ENCODE measurements at places on chromosomes 12 and 14. TPM values are rescaled to one million over a fixed set of nuclear protein-coding genes. Genes with fewer than 3 reads are reported as not detected.

The RNASE2 gene
- total RNA-seq = 2.9 TPM

The SOX5 gene
- total RNA-seq = 4.0 TPM

The INSM2 gene
- not detected for total RNA-seq

The DNAI7 gene
- total RNA-seq = 0.89 TPM

The ZDHHC22 gene
- total RNA-seq = not detected

The C12orf54 gene
- not detected for total RNA-seq

The TFCP2 gene
- total RNA-seq = 24.2 TPM

DNA sequence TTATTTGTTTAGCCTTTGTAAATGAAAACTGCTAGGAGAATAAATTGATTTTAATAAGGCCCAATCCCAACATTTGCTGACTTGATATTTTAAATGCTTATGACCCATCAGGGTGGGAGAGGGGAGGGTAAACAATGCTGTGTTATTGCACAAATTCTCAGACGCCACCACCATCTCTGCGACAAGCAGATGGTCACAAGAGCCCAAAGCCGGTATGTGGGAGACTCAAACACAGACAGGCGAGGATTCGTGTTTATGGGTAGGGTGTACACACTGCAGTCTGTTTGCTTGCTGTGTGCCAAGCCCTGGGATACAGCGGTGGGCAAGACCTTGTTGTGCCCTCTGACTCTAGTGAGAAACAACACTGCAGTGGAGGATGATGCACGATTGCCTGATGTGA is 39.2 kb upstream of the PWP1 start:
- no peak for DNase-seq

GRCh38 chr14:77654001-77654441 is 37.6 kb upstream of the SPTLC2 start:
- DNase-seq = no peak

GRCh38 chr12:48767047-48767446 is 21.8 kb downstream of the ADCY6 start:
- DNase-seq = peak; percentile 77

GRCh38 chr14:73829526-73830431 is 21.9 kb upstream of the PTGR2 start:
- no peak for DNase-seq

DNA sequence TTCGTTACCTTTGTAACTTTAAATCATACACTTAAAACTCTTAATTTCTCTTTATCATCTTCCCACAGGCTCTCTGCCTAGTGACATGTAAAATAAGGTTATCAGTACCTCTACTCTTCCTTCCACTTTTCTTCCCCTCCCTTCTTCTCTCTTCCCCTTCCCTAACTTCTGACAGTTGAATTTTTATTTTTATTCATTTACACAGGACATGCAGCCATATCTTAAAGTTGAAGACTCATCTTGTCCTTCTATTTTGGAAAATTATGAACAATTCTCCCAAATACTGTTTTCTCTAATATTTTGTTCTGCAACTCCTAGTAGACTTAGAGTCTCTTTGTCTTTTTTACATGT is 263.9 kb downstream of the FBXL14 start:
- no peak for DNase-seq

DNA sequence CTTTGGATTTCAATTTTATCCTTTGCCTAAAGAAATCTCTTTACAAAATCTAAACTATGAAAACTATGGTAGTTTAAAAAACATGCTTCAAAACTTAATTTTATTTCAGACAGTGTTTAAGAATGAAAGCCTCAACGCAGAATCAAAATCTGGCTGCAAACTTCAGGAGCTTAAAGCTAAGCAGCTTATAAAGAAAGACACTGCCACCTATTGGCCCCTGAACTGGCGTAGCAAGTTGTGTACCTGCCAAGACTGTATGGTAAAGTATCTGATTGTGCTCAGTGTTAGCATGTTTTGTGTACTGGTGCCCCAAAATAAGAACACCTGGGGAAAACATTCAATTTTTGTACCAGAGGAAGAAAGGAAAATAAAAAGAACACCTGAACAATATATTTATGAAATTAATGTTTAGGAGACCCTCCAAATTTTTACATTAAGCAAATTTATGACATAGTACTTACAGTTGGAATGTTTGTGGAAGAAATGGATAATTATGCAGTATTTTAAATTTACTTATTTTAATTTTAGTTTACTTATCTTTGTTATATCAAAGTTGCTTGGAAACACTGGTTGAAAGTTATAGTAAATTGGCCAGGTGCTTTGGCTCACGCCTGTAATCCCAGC is 12.2 kb downstream of the UBR7 start:
- no peak for DNase-seq

GRCh38 chr14:64698903-64699302 is 5.3 kb upstream of the PLEKHG3 start:
- DNase-seq = no peak

DNA sequence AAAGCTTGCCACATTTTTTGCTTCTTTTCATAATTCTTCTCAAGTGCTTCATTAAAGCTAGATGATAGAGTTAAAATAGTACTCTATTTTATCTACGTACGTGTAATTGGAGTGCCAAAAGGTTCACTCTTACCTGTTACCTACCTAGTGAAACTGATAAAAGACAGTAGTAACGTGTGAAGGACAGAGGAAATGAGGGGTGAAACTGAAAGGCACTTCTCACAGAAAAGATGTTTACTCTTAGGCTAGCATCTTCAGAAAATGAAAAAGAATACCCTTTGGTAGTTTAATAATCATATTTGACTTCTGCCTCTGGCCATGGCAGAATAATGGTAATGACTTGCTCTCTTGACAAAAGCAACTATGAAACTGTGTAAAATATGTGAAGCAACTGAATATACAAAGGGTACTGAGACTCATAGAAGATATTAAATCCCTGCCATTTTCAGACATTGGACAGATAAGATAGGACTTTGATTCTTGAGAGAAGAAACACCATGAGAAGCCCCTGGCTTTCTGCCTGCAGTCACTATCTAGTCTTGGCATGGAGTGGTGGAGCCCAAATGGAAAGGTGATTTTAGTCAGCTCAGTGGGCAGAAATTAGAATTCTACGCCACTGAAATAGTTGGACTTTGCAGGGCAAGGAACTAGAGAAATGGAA is 6.3 kb upstream of the EVL start:
- DNase-seq = no peak

DNA sequence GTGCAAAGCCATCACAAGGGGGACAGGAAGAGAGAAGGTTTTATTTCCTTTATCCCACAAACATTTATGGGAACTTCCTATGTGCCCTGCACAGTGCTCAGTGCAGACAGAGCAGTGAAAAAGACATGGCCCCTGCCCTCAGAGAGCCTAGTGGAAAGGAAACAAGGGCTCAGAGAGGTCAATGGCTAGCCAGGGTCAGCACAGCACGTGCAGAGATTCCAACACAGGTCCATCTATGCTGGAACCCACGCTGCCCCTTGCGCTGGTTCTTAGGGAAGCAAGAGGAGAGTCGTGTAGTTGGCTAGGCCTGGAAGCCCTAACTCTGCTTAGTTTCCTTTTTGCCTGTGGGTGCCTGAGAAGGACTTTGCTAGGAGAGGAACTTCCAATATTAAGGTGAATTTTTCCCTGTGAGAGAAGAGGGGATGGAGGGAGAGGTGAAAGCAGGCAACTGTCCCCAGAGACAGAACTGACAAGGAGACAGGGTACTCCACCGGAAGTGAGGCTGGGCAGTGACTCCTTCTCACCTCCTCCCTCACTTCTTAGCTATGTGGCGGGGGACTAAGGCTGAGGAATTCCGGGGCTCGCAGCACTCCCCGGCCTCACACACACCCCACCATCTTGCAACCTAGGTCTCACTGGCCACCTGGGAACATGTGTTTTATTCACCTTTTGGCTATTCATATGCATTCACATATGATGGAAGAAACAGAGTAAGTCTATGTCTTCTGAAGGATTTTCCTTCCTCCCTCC is 12.1 kb upstream of the GPX2 start:
- no peak for DNase-seq

- DNase-seq = no peak
Measured at GRCh38 chr12:47554046-47554653, 151.7 kb downstream of the RPAP3 start.

DNA sequence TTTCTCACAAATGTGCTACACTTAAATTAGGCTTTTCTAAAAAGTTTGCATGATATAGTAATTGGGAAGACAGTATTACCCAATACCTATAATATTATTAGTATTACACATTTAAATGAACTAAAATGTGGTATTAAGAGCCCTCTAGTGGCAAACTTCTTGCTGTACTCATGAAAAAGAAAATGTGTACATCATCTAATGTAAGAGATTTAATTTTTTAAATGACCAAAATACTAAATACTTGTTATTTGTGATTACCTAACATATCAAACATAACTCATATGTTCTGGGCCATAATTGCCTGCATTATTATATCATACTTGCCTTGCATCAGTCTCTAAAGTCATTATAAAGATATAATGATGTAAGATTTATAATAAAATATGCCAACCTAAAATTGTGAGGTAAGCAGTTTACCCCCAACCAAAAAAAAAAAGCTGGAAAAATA is 64.2 kb downstream of the DNAI7 start:
- DNase-seq = no peak

DNA sequence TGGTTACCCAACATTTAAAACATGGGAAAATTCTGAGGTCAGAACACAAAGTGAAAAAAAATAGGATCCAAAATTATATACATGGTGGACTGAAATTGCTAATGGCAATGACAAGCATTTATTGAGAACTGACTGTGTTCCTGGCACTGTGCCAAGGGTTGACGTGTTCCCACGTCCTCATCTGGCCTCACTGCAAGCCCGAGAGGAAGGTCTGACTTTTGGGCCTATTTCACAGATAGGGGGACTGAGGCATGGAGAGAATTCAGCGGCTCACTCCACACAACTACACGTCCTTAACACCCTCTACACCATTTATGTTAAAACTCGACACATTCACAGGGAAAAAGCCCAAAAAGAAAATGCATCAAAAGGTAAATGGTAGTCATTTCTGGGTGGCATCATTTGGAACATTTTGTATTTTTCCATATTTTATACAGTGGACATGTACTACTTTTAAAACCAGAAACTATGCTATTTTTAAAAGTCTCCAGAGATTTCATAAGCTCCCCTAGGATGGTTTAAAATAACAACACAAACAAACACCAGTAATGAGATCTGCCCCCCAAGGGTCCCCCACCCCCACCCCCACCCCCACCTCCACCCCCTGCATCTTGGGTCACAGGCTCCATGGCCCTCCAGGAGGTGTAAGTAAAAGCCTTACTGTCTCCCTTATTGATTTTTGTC is 27.7 kb downstream of the CLMN start:
- DNase-seq = peak; percentile 79

DNA sequence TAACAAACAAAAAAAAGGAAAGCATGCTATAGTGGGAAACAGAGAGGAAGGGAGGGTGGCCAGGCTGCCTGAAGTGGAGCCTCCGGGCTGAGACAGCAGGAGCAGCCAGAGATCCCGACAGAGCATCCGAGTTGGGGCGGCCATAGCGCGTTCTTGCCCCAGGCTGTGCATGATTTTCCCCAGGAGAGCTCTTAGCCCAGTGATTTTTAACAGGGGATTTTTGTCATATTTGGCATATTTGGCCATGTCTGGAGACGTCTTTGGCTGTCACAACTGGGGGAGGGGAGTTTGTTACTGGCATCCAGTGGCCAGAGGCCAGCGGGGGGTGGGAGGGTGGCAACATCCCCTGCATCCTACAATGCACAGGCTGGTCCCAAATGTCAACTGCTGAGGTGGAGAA is 23.6 kb downstream of the BDKRB1 start:
- no peak for DNase-seq

- DNase-seq = no peak
Measured at GRCh38 chr12:52400906-52401305, 5.2 kb downstream of the KRT82 start.

- no peak for DNase-seq
Measured at GRCh38 chr12:29733501-29733900, 50.2 kb downstream of the TMTC1 start.

Data from left ventricle myocardium superior (tissue), 1 donor.